Stimulated activated CD4-positive, alpha-beta T cell treated with anti-CD3 and anti-CD28 coated beads, TNF-alpha, amount 100 ng/mL, for 1 hour (primary cell): ENCODE measurements at places on chromosomes 6 and 20.

- DNase-seq, result no peak
Measured at GRCh38 chr20:20075032-20075431, 22.7 kb downstream of the CFAP61 start.

GRCh38 chr6:125717120-125717731, 32.2 kb upstream of the HEY2 start:
- no peak for DNase-seq

- DNase-seq, result no peak
Measured at GRCh38 chr6:7188492-7188891, 80.7 kb downstream of the RREB1 start.

DNA sequence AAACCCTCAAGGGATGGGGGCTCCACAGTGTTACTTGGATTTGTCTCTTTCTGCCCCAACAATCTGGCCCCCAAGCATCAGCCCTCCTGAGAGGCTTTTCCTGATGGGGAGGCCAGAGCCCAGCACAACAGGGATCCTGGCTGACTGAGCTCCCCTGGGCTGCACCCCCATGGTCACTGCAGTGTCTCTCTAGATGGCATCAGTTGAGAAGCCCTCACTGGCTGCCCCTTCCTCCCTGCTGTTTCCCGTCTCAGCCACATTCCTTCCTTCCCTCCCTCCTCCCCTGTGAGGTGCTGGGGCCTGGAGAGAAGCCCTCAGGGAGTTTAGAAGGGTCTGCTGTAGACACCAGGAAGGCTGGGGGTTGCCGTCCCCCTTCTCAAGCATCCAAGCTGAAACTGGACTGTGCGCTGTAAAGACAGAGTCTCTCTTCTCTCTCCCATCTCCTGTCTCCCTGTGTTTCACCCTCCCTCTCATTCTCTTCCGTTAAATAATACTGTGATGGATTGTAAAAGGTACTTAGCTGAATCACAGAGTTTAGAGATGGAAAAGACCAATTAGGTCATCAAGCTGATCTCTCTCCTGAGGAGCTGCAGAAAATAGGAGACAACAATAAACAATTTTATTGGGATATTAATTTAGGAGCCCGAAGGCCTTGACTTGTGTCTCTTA, 29.7 kb downstream of the SAYSD1 start:
- DNase-seq, result no peak
